ENCODE measurements at places on chromosomes 6 and 20. TPM values are rescaled to one million over a fixed set of nuclear protein-coding genes. Genes with fewer than 3 reads are reported as not detected.

- H3K4me1 ChIP-seq = no peaks in the 10 kb centered on the region
- no peaks in the 10 kb centered on the region for H3K36me3 ChIP-seq
- H3K27ac ChIP-seq = no peak overlapping the region
Measured at GRCh38 chr20:14207591-14207990, 129.8 kb downstream of the FLRT3 start.

CYB5R4 gene
- 1.3 TPM for polyA plus RNA-seq

- H3K27ac ChIP-seq = no peak overlapping the region
- H3K27me3 ChIP-seq = no peaks in the 10 kb centered on the region
- peaks cover 8% of the 10 kb centered on the region for H3K4me1 ChIP-seq
Measured at GRCh38 chr6:6851059-6851948, 256.5 kb upstream of the RREB1 start.

KIF6 gene
- 2.0 TPM for polyA plus RNA-seq

SLC22A3 gene
- 15.3 TPM for polyA plus RNA-seq

SAYSD1 gene
- 13.2 TPM for polyA plus RNA-seq

PYGB gene
- 15.7 TPM for polyA plus RNA-seq

DNA sequence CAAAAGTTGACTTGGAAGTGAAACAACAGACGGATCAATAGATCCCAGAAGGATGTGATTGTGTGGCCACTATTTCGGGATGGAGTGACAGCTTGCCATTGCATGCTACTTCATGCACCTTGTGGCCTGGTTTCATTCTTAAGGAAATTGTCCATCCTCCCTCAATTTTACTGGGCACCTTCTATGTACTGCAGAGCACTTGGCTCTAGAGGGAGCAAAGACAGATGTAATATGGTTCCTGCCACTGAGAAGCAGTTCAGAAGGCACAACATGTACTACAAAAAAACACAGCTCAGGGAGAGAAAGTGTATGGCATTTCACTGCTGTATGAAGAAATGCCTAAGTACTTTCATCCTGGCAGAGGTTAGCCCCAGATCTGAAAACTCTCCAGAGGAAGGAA lies 91.9 kb downstream of the FOXA2 start:
- H3K4me3 ChIP-seq = no peak overlapping the region
- no peaks in the 10 kb centered on the region for H3K36me3 ChIP-seq
- H3K4me1 ChIP-seq = no peaks in the 10 kb centered on the region
- H3K27me3 ChIP-seq = peaks cover 18% of the 10 kb centered on the region

DNA sequence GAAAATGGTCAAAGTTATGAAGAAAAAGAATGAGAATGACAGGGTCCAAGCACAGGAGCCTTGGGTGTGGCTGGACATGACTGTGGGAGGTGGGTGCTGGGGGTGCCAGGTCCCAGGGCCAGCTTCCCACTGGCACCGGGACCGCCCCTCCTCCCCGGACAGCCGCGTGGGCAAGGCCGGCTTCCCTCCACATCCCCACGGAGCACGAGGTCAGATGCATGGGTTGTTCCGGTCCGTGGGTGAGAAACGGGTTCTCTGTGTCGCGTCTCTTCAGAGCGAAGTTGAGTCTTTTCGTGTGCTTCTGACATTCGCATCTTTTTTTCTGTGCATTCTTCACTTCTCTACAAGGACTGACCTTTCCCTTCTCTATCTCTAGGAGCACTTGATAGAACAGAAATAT lies 30.1 kb downstream of the KIF25 start:
- H3K36me3 ChIP-seq = no peaks in the 10 kb centered on the region
- no peaks in the 10 kb centered on the region for H3K4me1 ChIP-seq
- no peak overlapping the region for H3K27ac ChIP-seq
- DNase-seq = no peak
- H3K4me3 ChIP-seq = no peak overlapping the region

SLC17A2 gene
- not detected for polyA plus RNA-seq

GRCh38 chr20:4894981-4895381 lies 106.3 kb downstream of the SLC23A2 start:
- H3K27ac ChIP-seq = no peak overlapping the region
- no peaks in the 10 kb centered on the region for H3K36me3 ChIP-seq
- no peaks in the 10 kb centered on the region for H3K27me3 ChIP-seq
- H3K4me3 ChIP-seq = no peak overlapping the region

GRCh38 chr6:142356884-142357225 lies 55.0 kb downstream of the ADGRG6 start:
- no peaks in the 10 kb centered on the region for H3K27me3 ChIP-seq
- no peaks in the 10 kb centered on the region for H3K4me1 ChIP-seq
- H3K36me3 ChIP-seq = no peaks in the 10 kb centered on the region
- H3K4me3 ChIP-seq = no peak overlapping the region
- H3K27ac ChIP-seq = no peak overlapping the region

LY6G6C gene
- polyA plus RNA-seq = not detected

DNA sequence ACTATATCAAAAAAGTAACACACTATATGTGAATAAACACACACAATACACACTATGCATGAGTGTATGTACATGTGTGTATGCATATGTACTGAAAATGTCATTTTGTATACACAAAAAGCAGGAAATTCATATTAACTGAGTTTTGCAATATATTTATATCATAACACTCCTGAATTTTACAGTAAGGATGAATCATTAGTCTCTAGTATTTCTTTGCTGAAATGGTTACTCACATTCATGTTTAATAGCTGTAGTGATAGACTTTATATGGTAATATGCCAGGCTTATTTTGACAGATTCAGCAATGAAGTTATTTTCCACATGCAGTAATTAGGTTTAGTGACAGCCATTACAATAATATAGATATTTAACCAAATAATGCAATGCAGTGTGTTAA lies 1216.2 kb upstream of the CITED2 start:
- no peak overlapping the region for H3K4me3 ChIP-seq

- H3K4me1 ChIP-seq = no peaks in the 10 kb centered on the region
- no peaks in the 10 kb centered on the region for H3K36me3 ChIP-seq
- no peaks in the 10 kb centered on the region for H3K27me3 ChIP-seq
- no peak overlapping the region for H3K4me3 ChIP-seq
- H3K27ac ChIP-seq = no peak overlapping the region
Measured at GRCh38 chr20:3296261-3297078, 57.5 kb upstream of the SLC4A11 start.

Data from adrenal gland (tissue), 19 donors.